ENCODE measurements at places on chromosomes 7 and 10. TPM values are rescaled to one million over a fixed set of nuclear protein-coding genes. Genes with fewer than 3 reads are reported as not detected.

MACC1 gene
- total RNA-seq: 0.04 TPM

FXYD4 gene
- total RNA-seq: not detected

PDK4 gene
- 2,954 TPM for total RNA-seq

CPED1 gene
- 13.3 TPM for total RNA-seq

AKR1B1 gene
- 198 TPM for total RNA-seq

KCNH2 gene
- 0.22 TPM for total RNA-seq

DGKI gene
- 0.44 TPM for total RNA-seq

MYO1G gene
- total RNA-seq: 0.41 TPM

SPDYE9 gene
- total RNA-seq: not detected

AS3MT gene
- 3.0 TPM for total RNA-seq

FEZF1 gene
- not detected for total RNA-seq

CTNNA3 gene
- 62.1 TPM for total RNA-seq

GRCh38 chr10:110376021-110376766, 71.5 kb upstream of the SMNDC1 start:
- no peak for DNase-seq

DNA sequence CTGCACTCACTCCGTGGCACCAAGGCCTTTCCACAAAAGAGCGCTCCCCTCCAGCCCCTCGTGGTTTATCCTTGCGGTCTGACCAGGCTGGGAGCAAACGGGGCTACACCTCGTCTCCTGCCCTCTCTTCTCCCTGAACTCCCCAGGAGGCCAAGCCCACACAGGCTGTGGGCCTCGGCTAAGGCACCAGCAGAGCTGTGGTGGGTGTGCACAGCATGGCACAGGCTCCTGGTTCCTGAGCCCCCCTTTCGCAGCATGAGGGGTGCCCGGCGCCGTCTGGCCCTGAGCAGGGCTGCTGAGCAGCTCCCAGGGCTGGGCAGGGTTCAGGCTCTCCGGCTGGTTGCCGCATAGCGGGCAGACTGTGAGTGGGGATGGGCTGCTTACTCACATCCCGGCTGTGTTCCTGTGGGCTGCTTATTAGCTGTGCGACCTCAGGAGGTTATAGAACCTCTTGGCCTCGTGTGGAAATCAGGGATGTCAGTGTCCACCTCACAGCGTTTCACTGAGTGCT, 90.4 kb downstream of the ZMIZ1 start:
- peak; percentile 71 for DNase-seq

- no peak for DNase-seq
Measured at GRCh38 chr7:143485094-143485493, 7.4 kb downstream of the TAS2R41 start.

DNA sequence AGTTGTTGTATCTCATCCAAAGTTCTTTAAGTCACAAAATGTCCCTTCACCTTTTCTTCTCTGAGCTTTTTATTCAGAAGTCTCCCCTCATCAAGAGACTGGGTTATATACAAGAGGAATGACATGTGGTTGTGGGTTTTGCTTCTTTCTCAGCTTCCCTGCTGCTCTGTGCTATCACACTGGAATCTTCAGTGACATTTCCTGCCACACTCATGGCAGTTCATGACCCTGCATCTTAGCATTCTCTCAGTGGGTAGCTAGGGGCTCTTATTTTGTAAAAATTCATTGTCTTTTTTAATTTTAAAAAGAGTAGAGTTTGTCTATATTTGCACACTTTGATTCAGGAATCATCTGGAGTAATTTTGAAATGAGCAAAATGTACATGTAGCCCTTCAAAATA, 236.9 kb upstream of the TMEM229A start:
- no peak for DNase-seq

DNA sequence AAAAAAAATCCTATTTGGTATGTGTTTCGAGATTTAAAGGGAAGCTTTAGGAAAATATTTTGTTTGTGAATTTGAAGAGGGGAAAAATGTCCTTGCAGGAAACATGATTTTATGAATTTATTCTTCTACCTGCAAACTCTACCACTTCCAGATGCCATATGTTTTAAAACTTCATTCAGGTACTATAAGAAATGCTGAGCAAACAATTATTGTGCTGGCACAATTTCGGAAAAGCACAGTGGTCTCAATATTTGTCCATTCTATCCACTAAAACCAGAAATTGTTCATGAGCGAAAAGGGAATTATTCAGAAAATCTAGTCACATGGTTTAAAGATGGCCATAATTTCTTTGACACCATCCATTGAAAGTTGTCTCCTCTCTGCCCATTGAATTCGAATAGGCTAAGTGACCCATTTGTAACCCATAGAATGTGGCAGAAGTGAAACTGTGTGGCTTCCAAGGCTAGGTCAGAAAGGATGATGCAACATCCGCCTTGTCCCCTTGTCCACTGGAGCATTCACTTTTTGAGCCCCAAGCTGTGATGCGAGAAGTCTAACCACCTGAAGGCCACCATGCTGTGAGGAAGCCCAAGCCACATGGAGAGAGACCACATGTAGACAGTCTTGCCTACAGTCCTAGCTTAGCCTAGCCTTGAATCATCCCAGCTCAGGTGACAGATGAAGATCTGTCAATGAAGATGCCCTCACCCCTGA, 189.8 kb upstream of the PRKCQ start:
- no peak for DNase-seq

DNA sequence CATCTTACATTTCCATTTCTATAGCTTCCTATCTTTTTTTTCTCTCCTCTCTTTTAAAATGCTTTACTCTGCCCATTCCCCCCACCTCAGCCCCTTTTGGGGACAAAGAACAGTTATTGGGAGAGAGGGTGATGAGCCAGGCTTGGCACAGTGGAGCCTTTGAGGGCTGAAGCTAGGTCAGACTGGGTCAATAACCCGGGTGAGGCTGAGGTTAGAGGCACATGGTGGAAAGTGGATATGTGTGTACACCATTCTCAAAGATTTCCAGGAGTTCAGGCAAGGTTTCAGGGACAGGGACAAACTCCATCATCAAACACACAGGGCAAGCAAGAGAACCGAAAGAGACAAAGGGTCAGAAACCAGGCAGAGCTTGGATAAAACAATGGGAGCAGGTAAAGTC, 11.5 kb downstream of the ABCB4 start:
- no peak for DNase-seq

DNA sequence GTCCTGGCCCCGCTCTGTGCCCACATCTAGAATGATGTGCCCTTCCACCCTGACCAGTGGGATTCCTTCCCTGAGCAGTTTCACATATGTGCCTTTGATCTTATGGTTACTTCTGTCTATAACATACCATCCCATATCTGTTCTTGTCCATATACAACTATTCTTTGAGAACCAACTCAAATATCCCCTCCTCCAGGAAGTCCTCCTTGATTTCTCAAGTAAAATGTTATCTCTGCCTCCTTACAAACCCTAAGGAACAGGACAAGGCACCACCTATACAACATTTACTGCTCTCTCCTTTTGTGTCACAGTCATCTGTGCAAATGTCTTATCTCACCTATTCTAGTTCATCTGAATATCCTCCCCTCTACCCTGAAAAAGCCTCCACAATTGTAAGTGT, 28.2 kb downstream of the HABP2 start:
- DNase-seq: no peak

- no peak for DNase-seq
Measured at GRCh38 chr7:97155897-97156418, 38.5 kb downstream of the SDHAF3 start.

DNA sequence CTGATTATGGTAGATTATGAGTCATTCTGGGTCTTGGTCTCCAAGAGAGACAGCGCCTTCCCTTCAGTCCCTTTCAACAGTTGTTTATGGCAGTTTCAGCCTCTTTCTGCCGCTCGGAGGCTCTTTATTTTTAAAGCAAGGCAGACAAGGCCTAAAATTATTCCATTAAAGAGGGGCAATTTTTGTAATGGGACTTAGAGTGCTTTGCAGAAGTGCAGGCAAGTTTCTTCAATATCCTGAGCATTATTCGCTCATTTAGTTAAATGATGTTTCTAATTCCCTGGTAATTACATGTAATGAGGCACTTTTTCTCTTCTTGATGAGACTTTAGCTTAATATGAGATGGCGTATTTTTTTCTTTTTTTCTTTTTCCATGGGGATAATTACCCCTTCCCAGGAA, 33.6 kb downstream of the BUB3 start:
- no peak for DNase-seq

GRCh38 chr10:61024856-61025201, 80.8 kb upstream of the RHOBTB1 start:
- DNase-seq: no peak

DNA sequence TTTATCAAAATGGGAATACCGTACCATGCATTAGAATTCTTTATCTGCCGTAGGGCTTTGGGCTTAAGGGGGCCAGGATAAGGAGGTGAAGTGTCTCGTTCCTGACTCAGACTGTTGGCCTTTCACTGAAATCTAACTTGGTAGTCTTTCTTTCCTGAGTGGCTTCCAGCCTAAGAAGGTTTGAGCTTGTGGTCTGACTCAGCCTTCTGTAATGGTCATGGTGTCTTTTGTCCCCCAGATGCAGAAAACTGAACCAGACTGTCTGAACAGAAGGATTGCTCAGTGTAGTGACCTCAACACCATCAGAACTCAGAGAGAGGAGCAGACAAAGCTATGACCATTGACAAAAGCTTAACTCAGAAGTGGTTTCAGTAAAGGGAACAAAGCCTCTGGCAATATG, 39.5 kb downstream of the WNT2 start:
- DNase-seq: no peak
